NCI-H1048 (cell line): ENCODE measurements at places on chromosomes 3 and 15.

DNA sequence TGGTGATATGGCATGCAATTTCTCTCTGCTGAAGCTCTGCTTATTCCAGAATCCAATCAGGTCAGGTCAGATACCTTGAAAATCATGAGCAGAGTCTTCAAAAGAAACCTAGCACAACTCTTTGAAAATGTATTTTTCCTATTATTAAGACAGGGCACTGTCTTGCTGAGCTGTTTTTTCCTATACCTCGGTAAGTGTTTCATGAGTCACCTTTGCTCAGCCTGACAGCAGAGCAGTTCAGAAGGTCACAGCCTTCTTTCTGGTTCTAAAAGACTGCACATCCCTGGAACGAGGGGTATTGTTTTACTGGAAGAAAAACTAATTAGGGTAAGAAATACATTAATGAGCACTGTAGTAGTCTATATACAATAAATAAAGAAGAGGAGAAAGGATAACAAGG lies 422.0 kb downstream of the SOX2 start:
- no peak for DNase-seq

- no peak for DNase-seq
Measured at GRCh38 chr3:1191026-1191425, 98.2 kb downstream of the CNTN6 start.

- no peak for DNase-seq
Measured at GRCh38 chr3:2446146-2446545, 347.5 kb downstream of the CNTN4 start.

DNA sequence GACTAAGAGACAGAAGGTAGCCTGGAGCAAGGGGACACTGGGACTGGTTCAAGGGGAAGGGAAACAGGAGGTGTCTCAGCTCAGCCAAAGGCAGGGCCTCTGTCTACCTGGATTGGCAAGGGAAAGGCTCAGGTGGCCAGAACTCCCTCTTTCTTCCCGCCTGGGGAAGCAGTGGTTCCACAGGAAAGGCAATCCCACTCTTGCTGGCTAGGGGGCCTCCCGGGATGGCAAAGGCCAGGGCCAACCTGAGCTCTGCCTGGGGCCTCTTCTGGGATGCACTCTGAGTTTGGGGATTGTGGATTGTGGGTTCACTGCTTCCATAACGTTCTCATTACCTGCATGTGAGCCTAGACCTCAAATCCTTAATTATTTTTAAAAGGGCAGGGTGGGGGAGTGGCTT lies 13.0 kb upstream of the PARP6 start:
- no peak for DNase-seq

DNA sequence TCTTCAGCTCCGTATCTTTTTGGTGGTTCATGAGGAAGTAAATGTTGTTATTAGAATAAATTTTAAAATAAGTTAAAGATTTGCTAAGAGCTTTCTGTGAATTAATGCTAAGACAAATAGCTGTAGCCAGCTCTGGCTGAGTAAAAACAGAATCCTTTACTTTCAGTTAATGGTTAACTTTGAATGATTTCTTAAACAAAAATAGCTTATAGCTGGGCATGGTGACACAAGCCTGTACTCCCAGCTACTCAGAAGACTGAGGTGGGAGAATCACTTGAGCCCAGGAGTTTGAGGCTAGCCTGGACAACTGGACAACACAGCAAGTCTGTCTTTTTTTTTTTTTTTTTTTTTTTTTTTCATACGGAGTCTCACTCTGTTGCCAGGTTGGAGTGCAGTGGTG lies 25.0 kb downstream of the TCAIM start:
- no peak for DNase-seq

DNA sequence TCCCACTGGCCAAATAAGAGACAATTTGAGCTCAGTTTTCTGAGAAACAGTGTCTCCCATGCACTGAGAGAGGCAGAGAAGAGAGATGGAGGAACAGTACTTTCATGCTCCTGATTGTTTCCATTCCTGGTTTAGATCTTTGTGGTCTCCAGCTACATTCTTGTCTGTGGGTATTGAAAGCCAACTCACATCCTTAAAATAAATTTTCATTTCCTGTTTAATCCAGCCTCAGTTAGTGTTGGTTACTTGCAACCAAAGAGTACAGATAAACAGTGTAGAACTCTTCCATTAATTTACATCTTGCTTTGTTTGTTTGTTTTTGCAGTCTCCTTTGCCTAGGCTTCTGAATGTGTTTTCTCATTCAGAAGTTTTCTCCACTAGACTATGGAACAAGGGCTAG lies 123.7 kb upstream of the CLSTN2 start:
- no peak for DNase-seq

- DNase-seq: no peak
Measured at GRCh38 chr3:35663471-35663870, 24.1 kb downstream of the ARPP21 start.

- DNase-seq: no peak
Measured at GRCh38 chr3:112777811-112778210, 68.9 kb downstream of the CD200R1L start.

DNA sequence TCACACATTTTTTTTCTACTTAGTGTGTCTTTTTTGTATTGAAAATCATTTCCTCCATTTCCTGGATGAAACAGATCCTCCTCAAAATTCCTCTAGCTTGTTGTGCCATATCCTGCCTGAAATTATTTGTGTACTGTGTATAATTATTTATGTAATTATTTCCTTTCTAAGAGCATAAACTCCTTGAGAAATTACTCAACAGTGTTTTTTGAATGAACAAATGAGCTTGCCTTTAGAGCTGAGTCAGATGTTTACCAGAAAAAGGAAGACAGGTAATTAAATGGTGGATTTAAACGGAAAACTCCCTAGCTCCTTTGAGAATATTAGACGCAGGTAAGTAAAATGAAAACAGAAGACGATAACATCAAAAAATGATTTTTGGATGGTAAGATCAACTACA lies 13.2 kb upstream of the SECISBP2L start:
- no peak for DNase-seq
